ENCODE measurements at places on chromosomes 11 and 22.
A peak's percentile ranks its signal among the peaks of the same experiment; 100 is the strongest.

- no peak for DNase-seq
Observed at GRCh38 chr22:46777609-46777970, 15.1 kb downstream of the TBC1D22A start.

- no peak for DNase-seq
Observed at GRCh38 chr11:120432056-120433018, 79.2 kb upstream of the GRIK4 start.

GRCh38 chr11:4416816-4417215 lies 23.3 kb upstream of the TRIM21 start:
- DNase-seq = no peak

DNA sequence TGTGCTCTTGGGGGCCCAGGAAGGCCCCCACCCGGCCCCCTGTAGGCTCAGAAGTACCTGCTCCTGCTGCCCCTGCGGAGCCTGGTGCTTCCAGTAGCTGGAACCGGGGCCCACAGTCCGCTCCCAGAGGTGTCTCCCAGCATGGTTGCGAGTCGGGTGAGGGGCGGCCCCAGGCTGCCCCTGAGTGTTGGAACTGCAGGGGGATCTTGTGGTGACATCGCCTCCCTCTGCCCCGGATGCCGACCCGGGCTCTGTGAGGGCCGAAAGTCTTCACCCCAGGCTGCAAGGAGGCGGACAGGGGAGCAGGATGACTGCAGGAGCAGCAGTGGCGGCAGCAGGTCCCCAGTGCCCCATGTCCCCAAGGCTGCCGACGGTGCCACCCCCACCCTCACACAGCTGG lies 9.5 kb upstream of the PKP3 start:
- DNase-seq = no peak

DNA sequence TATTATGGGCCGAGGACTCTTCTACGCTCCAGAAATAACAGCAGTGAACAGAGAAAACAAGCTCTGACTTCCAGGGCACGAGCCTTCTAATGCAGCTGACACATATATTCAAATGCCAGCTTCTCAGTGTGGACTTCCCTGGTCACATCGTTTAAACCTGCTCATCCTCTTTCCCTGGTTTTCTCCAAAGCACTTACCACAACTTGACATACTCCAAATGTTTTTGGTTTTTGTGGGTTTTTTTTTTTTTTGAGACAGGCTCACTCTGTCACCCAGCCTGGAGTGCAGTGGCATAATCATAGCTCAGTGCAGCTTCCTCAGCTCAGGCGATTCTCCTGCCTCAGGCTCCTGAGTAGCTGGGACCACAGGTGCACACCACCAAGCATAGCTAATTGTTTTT lies 105.5 kb downstream of the MICAL3 start:
- no peak for DNase-seq

DNA sequence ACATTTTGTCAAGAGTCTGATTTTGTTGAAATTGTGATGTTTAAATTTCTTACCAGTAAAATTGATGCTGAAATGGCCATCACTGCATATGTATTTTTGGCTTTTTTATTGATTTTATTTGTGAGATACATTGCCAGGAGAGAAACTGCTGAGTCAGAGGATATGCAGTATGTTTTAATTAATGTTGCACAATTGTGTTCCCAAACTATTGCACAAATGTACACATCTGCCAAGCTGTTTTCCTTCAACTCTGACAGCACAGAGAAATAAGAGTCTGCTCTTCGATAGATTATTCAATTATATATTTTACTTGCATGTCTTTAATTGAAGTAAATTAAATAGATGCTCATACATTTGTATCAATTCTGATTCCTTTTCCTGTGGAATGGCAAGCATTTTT lies 640.2 kb upstream of the LUZP2 start:
- no peak for DNase-seq

DNA sequence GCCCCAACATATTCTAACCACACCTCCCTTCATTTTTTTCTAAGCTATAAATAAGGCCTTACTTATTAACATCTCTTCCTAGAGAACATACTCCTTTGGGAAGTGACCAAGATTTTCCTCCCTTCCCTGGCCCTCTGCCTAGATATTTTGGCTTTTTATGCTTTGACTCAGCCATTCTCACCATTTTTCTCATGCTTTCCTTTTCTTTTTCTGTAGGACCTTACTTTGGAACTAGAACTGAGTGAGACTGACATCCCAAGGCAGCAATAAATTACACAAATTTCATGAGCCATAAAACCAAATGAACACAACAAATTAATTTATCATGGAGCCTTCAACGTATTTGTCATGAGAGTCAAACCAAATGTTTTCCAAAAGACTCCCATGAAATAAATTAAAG lies 142.7 kb upstream of the CTSC start:
- no peak for DNase-seq

- no peak for DNase-seq
Observed at GRCh38 chr22:23926561-23926960, 32.4 kb downstream of the MIF start.

- DNase-seq = no peak
Observed at GRCh38 chr11:21931436-21932101, 261.3 kb upstream of the ANO5 start.

DNA sequence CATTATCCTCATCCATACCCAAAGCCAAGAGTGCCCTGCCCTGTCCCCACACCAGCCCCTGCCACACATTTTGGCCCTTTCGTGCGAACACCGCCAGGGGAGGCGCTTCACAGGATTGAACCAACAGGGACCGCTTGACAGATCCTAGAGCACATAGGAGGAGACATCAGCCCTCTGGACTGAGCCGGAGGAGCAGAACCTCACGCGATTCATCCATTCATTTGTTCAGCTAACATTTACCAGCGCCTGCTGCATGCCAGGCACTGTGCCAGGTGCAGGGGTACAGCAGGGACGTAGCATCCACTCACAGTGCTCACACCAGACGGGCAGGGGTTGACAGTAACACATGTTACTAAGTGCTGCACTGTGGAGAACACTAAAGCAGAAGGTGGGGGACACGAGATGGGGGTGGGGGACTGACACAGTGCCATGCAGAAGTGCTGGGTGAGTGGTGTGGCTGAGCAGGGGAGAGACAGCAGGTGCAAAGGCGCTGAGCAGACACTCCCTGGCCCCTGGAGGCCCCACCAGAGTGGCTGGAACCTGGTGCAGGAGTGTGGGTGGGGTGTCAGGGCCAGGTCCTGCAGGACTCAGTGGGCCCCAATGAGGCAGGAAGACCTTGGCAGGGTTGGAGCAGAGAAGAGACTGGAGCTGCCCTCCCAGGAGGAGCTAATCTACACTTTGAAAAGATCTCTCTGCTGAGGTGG lies 3.4 kb downstream of the GNAZ start:
- DNase-seq = no peak

DNA sequence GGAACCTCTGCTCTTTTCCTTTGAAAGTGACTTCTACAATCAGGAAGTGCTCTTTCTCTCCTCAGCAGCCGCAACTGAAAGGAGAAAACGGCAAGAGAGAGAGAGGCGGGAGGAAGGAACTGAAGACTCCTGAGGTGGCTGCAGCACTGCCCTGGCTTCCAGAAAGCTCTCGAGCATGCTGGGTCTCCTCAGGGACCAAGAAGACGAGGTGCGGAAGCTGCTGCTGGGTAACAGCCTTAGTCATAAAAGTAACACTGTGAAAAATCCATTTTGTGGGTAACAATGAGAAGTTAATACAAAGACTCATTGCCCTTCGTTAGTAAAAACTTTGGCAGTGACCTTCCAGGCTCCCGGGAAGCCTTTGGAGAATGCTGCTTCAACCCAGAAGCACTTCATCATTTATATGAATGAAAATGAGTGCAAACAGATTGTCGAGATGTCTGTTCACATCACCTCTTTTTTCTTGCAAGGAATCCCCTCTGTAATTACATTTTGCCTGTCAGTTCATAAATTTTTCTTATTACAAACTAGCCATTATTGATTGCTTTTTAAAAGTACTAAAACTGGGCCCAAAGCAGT lies 473.4 kb downstream of the SOX6 start:
- no peak for DNase-seq

DNA sequence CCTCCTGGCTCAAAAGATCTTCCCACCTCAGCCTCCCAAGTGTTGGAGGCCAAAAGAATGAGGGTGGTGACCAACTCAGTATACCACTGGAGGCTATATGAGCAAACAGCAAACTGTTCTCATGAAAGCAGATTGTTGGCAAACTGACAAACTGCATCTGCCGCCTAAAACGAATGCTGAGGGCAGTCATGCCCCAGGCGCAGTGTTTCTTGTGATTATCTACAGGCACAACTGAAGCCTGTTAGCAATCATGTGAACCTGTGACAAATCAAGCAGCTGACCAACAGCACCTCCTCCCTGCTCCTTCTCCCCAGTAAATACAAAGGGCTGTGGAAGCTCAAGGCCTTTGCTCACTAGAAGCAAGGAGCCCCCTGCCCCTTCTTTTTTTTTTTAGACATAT lies 47.8 kb downstream of the BTBD10 start:
- no peak for DNase-seq

- DNase-seq = no peak
Observed at GRCh38 chr11:59062602-59063529, 23.2 kb upstream of the GLYATL1B start.

- peak; percentile 40 for DNase-seq
Observed at GRCh38 chr11:3905080-3905953, 49.9 kb downstream of the STIM1 start.

- DNase-seq = no peak
Observed at GRCh38 chr11:82733444-82734119, at the start of gene FAM181B. Gene FAM181B, minus strand, starts transcription at chr11:82733864. Its CDS starts 135 bp downstream, at chr11:82733729.

DNA sequence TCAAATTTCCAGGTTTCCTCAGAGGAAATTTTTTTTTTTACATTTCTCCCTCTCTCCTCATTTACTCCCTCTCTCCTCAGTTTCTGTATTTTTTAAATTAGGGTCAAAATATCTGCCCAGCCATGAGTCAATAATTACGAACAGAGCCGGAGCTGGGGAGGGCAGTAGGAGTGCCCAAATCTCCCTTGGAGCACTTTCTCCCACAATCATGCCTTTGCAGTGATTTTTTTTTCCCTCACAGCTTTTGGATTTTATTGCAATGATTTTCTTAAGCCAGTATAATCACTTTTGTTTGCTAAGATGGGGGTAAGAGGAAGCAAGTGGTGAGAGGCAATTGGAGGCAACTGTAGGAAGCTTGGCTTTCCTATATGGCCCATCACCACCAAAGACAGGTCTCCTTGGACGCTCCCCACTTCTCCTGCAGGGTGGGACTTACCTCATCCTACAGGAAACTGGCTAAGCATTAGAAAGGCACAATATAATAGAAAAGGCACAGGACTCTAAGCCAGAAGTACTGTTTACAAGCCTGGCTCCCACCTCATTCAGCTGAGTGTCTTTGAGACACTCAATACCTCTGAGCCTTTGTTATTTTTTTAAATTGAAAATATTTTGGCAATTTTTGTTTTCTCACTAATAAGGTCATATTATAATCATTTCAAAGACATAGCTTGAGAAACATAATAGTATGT lies 192.6 kb upstream of the PITPNB start:
- no peak for DNase-seq

GRCh38 chr11:109303342-109303741 lies 118.6 kb upstream of the C11orf87 start:
- DNase-seq = no peak

GRCh38 chr11:1042626-1043562 lies 6.4 kb upstream of the MUC6 start:
- DNase-seq = no peak

GRCh38 chr11:77082838-77083565 lies 16.2 kb downstream of the CAPN5 start:
- DNase-seq = no peak

DNA sequence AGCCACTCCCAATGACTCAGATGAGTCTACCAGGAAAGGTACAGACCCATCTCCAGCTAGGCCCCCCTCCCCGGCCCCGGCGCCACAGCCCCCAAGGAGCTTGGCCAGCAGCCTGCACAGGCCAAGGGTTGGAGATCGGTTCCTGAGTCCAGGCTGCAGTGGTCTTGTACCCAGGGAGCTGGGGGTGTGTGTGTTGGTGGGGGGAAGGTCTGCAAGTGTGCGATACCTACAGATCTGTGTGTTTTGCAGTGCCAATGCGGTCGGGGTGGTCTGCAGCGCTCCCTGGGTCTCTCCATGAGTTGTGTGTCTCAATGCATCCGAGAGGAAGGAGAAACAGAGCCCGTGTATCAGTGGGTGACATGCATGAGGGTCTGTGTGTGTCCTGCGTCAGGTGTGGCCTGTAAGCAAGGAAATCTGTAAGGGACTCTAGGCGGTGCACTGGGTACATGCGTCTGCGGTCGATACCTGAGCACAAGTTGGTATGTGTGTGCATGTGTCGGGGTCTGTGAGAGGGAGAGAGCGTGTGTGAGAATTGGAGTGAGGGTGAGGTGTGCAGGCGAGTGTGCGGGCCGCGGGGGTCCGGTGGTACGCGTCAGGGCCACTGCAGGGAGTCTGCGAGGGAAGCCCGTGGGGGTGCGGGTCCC lies 645 bp downstream of the CDC42BPG start:
- DNase-seq = no peak

GRCh38 chr11:69372589-69373250 lies 78.8 kb downstream of the MYEOV start:
- DNase-seq = no peak

Data from stimulated activated CD8-positive, alpha-beta memory T cell treated with anti-CD3 and anti-CD28 coated beads, Interleukin-12 subunit alpha, Interleukin-12 subunit beta, amount 100 ng/mL, for 1 hour (primary cell).